Left renal cortex interstitium (tissue), 4 donors: ENCODE measurements at places on chromosomes 12 and 14. TPM values are rescaled to one million over a fixed set of nuclear protein-coding genes. Genes with fewer than 3 reads are reported as not detected.

KRT78 gene
- not detected for polyA plus RNA-seq

BEGAIN gene
- 3.2 TPM for polyA plus RNA-seq

RACGAP1 gene
- 44.5 TPM for polyA plus RNA-seq

MANSC4 gene
- not detected for polyA plus RNA-seq

PZP gene
- 0.57 TPM for polyA plus RNA-seq

ACSM4 gene
- polyA plus RNA-seq, result not detected

MYO1H gene
- polyA plus RNA-seq, result 2.7 TPM

GYS2 gene
- 0.16 TPM for polyA plus RNA-seq

COX8C gene
- polyA plus RNA-seq, result 0.48 TPM

LRRC43 gene
- polyA plus RNA-seq, result 4.5 TPM

BDKRB2 gene
- polyA plus RNA-seq, result 3.4 TPM

DNA sequence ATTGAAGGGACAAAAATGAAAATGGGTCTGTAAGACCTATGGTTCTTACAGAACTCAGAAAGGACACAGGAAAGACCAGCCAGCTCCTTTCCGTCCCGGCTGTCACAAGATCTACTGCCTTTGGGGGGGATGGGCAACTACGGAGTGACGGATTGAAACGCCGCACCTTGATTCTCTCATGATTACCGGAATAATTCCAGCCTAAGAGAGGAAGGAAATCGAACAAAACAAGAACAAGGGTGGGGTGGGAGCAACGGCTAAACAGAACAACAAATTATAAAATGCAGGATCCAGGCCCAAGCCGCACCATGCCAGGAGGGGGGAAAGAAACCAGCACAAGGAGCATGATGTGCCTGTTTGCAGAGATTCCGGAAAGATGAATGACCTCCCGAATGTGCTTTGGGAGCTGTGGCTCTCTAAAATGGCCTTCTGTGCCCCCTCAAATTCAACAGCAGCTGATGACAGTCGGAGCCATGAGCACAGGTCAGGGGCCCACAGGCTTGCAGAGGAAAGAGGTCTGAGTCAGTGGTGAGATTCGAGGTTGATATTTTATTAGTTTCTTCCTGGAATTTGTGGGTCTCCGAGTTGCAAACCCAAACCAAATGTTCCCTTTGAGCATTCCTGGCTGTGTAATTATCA lies 72.1 kb downstream of the SPRING1 start:
- no peak for DNase-seq

GRCh38 chr12:10554756-10555481 lies 49.2 kb downstream of the EIF2S3B start:
- DNase-seq, result no peak

DNA sequence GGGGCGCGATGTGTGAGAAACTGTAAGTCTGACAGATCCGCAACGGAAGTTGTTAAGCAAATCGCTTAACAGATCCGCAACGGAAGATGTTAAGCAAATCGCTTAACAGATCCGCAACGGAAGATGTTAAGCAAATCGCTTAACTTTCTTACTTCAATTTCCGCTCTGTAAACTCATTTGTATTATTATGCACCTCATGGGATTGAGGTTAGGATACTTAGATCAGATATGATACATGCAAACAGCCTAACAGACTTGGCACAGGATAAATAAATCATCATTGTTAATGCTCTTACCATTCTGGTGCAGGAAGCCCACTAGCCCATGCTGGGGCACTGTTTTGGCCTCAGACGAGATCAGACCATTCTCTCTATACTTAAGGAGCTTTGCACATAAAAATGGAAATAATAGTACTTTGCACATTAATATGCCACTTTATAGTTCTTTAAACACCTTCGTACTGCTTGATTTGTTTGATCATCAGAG lies 399 bp downstream of the NCAPD2 start:
- no peak for DNase-seq

DNA sequence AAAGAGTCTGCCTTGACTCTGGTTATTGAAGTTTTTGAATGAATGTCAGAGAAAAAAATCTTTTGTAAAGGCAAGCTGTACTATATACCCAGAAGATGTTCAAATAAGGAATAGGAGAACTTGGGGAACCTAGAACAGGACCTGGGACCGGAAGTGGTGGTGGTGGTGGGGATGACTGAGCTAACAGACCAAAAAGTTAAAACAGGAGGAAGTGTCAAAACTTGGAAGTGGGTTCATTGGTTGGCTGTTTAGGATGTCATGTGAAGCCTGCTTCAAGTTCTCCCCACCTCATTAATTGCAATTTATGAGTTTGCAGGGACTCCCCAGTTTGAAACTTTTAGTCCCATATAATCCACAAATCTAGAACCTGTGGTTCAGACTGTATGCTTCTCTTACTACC lies 26.2 kb downstream of the PLXNC1 start:
- no peak for DNase-seq

GRCh38 chr14:104334424-104335161 lies 196.2 kb downstream of the KIF26A start:
- DNase-seq, result no peak

GRCh38 chr14:95885866-95886265 lies 9.2 kb downstream of the TUNAR start:
- no peak for DNase-seq

DNA sequence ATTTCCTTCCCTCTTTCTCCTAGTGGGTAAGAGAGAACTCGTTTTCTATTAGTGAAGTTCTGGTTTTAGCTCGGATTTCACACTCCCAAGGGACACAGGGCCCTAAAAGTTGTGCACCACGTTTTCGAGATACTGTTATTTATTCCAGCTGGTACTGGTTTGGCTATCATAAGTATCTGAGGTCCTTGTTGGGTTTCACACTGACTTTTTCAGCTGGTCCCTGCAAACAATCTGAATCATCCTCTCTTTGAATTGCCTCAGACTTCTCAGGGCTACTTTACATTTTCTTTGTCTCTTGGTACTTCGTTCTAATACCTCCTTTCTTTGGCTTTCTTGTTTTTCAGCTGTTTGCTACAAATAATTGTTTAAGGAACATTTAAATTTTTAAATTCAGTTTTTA lies 75.7 kb downstream of the SCN8A start:
- DNase-seq, result no peak

DNA sequence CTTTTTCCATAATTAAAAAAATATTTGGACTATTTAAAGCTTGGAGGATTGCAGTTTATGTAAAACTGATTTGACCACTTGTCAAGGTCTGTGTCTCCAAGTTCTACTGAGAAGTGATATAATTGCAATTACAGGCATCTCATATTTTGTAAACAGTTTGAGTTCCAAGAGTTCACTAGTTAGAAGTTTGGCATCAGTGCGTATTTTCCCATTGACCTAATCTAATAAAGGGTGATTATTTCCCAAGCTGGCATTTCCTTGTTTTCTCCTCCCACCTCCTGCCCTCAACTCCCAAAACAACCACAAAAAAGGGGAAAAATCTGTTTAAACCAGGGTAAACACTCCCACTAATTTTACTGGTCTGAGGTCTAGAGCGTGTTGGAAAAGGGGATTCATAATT lies 3.0 kb upstream of the MYF6 start:
- no peak for DNase-seq

GRCh38 chr12:53657041-53657440 lies 18.8 kb downstream of the ATP5MC2 start:
- DNase-seq, result no peak

GRCh38 chr12:15829949-15830348 lies 40.8 kb upstream of the EPS8 start:
- DNase-seq, result no peak

DNA sequence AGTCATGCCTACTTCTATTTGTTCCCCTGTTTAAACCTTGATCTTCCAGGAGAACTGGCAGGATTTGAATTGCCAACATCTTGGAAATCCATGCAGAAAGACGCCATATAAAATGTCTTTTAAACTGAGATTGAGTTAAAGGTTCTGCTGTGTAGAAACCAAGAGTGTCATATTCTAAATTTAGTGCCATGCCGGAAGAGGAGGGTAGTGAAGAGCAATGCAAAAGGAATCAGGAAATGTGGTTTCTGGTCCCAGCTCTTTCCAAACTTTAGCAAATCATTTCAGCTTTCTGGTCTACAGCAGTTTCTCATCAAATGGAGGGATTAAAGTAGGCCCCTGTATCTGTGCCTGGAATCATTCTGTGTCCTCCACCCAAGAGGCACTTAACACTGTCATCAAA lies 85.7 kb downstream of the BTG1 start:
- no peak for DNase-seq

- no peak for DNase-seq
Measured at GRCh38 chr14:45123271-45123670, 11.0 kb downstream of the FKBP3 start.

GRCh38 chr14:70183991-70184390 lies 4.8 kb downstream of the SLC8A3 start:
- DNase-seq, result no peak

- no peak for DNase-seq
Measured at GRCh38 chr12:120762086-120762485, 36.5 kb downstream of the ACADS start.

GRCh38 chr12:65825507-65826352 lies 1.4 kb downstream of the HMGA2 start:
- no peak for DNase-seq

DNA sequence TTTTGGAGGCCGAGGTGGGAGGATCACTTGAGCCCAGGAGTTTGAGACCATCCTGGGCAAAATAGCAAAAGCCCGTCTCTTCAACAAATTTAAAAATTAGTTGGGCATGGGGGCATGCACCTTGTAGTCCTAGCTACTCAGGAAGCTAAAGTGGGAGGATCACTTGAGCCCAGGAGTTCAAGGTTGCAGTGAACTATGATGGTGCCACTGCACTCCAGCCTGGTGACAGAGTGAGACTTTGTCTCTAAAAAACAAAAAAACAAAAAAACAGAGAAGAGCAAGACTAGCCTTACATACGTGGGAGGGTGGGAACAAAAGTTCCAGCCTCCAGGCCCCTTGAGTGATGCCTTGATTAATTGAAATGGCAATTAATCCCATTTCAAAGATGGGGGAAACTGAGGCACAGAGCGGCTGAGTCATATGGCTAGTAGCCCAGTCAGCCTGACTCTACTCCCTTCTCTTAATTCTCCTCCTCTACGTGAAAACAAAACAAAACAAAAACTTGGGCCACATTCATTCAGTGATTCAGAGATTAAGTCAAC lies 3.3 kb upstream of the FAM222A start:
- no peak for DNase-seq

DNA sequence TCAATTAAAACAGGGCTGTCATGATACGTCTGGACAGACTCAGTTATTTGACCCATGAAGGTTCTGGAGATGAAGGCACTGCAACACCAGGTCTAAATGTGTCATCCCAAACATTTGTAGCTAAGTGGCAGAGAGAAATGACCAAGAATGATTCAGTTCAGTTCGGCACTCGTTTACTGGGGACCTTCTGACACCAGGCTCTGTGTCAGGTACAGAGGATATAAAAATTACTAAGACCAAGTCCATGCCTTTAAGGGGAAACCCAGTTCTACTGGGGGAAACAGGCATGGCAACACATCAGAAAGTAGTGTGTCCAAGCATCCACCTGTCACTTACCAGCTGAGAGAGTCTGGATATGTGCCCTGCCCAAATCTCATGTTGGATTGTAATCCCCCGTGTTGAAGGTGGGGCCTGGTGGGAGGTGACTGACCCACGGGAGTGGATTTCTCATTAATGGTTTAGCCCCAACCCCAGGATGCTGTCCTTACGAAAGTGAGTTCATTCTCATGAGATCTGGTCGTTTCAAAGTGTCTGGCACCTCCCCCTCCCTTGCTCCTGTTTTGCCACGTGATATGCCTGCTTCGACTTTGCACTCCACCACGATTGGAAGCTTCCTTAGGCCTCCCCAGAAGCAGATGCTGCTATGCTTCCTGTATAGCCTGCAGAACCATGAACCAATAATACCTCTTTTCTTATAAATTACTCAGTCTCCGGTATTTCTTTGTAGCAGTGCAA lies 41.9 kb upstream of the BCL2L14 start:
- DNase-seq, result no peak
